ENCODE measurements at places on chromosomes 2 and 18.

DNA sequence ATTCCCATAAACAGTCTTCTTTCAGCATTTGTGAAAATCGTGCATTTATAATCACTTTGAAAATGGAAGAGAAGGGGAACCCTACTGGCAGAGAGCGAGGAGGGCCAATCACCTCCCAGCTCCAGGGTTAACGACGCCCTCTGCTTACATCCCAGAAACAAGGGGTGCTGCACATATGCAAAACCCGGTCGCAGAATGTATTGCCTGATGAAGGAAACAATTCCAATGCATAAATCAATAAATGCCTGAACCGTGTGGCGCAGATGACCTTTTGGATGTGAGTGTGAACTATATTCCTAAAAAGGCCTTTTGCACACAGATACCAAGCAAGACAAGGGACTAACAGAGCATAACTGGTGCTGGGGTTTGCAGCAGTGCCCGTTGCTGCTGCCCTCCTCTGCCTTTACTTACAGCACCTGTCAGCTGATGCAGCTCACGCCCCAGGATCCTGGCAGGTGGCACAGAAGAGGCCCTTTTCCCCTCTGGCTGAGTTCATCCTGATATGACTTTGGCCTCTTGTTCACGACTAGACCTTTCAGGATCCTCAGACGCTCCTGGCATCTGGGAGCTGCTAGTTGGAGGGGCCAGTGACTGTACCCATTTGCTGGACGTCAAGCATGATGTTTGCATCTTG lies 67.8 kb downstream of the MYT1L start:
- no peak for DNase-seq

DNA sequence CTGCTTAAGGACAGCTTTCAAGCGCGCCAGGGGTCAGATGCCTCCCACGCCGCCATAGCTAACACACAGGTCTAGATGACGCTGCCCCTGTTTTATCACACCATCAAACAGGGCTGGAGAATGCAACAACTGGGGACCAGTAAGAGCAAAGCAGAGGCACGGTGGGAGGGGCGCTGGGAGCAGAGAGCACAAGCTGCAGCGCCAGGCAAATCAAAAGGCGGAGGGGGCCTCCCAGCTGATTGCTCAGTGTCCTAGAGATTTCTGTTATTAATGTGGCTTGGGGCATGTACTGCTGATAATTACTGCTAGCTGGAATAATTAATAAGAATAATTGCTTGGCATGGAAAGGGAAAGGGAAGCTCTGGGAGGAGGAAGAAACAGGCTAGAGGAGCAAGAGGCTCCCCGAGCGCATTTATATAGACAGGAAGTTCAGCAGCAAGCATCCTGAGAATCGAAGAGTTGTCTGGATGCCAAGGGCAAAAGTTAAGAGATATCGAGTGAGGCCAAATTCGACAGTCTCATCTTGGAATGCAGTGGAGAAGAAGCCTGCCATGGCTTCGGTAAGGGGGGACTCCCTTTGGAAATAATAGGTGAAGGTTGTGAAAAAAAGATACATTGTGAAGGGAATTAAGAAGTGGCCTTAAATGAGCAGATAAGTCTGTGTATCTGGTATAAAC lies 104.5 kb upstream of the ZNF521 start:
- DNase-seq, result no peak

GRCh38 chr2:32838418-32838817 lies 108.3 kb upstream of the LTBP1 start:
- DNase-seq, result no peak

DNA sequence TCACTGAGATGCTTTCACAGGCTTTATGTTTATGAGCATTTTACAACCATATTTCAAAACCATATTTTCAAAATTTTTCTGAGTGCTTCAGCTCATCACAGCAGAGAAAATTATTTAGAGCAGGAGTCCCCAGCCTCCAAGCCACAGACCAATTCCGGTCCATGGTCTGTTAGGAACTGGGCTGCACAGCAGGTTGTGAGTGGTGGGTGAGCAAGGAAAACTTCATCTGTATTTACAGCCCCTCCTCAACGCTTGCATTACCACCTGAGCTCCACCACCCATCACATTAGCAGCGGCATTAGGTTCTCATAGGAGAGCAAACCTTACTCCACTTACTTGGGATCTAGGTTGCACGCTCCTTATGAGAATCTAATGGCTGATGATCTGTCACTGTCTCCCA lies 165.6 kb downstream of the SEPTIN10 start:
- no peak for DNase-seq

- DNase-seq, result no peak
Observed at GRCh38 chr2:67085146-67085545, 312.0 kb upstream of the ETAA1 start.

- no peak for DNase-seq
Observed at GRCh38 chr2:7592618-7593140, 675.5 kb downstream of the RNF144A start.

- no peak for DNase-seq
Observed at GRCh38 chr18:28947900-28948299, 771.0 kb upstream of the CDH2 start.

DNA sequence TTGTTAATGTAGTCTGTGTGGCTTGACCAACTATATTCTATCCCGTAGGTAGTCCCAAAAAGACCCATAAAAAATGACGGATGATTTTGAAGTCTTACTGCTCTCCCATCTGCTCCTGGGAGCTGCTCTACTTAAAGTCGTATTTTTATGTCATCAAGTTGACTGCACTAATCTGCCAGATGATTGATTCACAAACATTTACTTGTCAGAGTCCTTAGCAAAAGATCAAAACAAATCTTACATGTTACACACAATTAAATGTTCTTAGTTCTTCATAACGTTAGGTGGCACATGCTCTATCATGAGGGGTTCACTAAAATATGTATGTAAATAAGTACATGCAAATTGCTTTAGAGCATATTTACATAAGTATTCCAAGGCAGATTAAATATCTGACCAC lies 498.3 kb upstream of the LRRTM4 start:
- no peak for DNase-seq

DNA sequence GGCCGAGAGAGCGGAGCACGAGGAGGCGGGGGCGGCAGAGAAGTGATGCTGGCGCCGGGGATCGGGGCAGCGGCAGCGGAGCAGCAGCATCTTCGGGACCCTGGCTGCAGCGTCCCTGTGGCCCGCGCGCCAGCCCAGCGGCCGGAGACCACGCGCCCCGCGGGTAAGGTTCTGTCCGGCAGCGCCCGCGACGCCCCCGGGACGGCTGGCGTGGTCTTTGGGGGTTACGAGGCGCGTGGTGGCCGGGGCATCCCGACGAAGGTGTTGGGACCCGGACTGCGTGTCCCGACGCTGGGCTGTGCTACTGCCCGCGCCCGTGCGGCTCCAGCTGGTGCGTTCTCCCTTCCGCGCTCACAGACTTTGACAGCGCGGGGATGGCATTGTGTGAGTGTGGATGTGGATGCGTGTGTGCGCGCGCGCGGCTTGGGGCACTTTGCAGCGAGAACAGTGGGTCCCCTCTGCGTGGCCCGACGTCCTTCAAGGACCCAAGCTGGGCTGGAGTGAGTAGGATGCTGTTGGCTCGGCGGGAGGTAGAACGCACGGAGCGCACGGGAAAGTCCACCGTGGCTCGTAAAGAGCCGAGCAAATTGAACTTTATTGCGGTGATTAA lies 405.0 kb downstream of the XIRP2 start:
- no peak for DNase-seq

DNA sequence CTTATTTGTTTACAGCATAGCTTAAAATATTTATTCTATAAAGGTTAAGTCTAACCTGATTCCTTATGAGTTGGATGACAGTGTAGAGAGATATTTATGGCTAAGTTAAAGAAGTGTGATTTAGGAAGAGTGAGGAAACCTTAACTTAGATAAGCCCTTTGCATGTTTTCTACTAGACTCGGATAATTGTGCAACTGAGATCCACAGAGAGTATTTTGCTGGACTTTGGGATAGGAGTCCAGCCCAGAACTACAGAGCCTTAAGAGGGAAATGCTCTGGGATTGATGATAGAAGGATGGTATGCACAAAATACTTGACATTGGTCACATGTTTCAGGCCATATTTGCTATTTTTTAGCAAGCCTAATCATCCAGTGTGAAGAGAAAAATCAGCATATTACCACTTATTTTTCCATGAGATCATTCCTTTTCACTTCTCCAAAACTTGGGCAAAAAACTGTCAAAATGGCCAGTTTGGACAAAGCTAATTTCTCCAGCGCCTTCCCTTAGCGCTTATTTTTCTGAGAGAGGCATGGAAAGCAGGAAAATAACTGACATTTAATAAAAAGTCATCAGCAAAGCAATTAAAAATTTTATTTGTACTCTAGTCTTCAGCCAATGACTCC lies 3.1 kb downstream of the CD28 start:
- DNase-seq, result no peak

- no peak for DNase-seq
Observed at GRCh38 chr2:81895620-81896250, 1591.2 kb upstream of the LRRTM1 start.

DNA sequence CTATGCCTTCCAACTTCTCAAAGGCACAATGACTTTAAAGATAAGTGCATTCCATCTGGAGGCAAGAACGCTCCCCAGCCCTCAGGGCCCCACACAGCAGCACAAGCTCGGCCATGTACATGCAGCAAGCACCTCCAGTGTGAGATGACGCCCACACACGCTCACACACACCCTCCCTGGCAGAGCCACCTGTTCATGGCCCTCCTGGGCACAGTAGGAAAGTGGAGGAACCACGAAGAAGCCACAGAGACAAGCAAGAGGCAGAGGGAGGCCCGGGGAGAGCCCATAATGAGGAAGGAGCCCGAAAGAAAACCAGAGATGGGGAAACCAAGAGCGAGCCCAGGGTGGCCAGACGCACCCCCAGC lies 21.7 kb downstream of the BIN1 start:
- DNase-seq, result no peak

- peak; percentile 36 for DNase-seq
Observed at GRCh38 chr2:190838492-190838910, 42.1 kb upstream of the GLS start.

GRCh38 chr2:134406311-134406710 lies 152.4 kb downstream of the MGAT5 start:
- DNase-seq, result no peak

- DNase-seq, result peak; percentile 8
Observed at GRCh38 chr2:139142252-139142880, 362.2 kb upstream of the NXPH2 start.

Measured in fibroblast of skin of left biceps (primary cell).